NCI-H446 (cell line): ENCODE measurements at places on chromosomes 6 and 20.

DNA sequence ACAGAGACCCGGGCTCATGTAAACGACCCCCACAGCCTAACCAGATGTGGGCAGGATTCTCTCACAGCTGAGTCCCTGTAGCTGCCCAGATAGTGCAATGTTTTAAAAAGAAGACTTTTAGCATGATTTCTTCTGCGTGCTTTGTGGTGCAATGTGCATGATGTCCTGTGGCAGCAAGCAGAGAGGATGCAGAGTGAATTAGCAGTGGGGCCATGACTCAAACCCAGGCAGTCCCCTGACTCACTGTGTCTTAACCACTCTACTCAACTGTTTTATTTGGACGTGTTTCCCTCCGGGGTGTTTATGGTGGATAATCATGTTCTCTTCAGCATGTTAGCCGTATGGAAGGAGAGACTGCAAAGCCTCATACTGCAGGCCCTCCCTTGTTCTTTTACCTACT is 247.9 kb downstream of the SLC24A3 start:
- DNase-seq: no peak

DNA sequence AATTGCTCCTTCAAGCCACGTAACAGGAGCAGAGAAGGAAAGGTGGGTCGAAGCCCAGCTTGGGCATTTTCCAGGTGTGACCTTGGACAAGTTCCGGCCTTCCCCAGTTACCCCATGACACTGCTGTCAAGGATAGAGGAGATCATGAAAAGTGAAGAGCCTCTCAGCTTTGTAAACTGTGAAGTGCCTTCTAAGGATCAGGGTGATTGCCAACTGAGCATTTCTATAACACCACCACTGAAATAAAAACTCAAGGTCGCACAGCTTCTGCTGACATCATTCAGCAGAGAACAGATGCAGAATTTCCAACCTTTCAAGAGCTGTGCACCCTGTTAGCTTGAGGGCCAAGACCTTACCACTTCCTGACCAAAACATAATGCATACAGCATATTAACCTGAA is 24.0 kb upstream of the ZMYND8 start:
- no peak for DNase-seq

GRCh38 chr6:125019918-125020317 is 57.7 kb downstream of the RNF217 start:
- DNase-seq: no peak

- no peak for DNase-seq
These were observed 15.2 kb upstream of the MRPS18A start for GRCh38 chr6:43702534-43703440.

DNA sequence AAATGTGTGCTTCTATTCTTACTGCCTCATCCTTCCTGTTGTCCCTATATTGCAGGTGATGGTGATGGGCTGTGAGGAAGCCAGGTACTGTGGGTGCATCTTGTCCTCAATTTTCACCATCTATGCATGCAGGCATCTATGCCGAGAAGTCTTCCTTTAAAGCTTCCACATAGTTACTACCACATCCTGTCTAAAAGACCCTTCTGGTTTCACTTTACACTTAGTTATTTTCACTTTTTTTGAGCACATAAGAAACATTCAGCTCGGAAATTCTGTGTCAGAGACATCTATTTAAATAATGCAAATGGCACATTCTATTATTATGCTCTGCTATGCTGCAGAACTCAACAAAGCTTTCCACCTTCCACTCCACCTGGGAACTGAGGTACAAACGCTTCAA is 28.2 kb upstream of the FABP7 start:
- no peak for DNase-seq

- DNase-seq: no peak
These were observed 52.3 kb upstream of the ADGRF1 start for GRCh38 chr6:47094241-47094925.

DNA sequence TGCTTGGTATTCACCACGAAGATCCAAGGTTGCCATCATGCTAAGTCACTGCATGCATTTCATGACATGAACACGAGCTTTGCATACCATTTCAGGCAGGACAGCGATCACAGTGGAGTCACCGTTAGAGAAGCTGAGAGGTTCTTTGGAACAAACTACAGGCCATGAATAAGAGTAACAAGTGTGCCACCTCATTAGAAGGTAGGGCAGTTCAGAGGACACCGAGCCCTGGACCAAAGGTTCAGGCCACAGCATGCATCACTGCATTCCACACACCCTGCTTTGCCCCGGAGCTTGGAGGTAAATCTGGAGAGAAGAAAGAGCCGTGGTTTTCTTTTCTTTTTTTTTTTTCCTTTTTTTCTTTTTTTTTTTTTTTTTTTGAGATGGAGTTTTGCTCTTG is 66.9 kb upstream of the CDH4 start:
- no peak for DNase-seq

- no peak for DNase-seq
These were observed 316.2 kb downstream of the KIF16B start for GRCh38 chr20:16257021-16257420.

DNA sequence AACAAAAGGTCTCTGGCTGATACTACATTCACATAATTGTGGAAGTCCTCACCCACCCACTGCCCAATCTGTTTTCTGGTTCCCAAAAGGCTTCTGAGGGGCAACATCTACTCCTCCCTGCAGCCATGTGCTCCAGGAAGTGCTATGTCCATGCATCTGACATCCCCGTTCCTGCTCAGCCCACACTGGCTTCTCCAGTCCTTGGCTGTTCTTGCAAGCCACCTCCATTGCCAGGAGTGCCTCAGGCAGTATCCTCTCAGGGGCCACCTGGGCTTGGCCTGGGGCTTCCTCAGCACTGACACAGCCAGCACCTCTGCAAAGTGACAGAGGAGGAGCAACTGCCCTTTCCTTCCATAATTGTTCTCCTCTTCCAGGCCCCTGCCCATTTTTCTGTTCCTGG is 18.3 kb downstream of the ARHGAP18 start:
- DNase-seq: no peak

- DNase-seq: no peak
These were observed 28.3 kb upstream of the IRF4 start for GRCh38 chr6:363291-363690.
